ENCODE measurements at places on chromosomes 3 and 15.

DNA sequence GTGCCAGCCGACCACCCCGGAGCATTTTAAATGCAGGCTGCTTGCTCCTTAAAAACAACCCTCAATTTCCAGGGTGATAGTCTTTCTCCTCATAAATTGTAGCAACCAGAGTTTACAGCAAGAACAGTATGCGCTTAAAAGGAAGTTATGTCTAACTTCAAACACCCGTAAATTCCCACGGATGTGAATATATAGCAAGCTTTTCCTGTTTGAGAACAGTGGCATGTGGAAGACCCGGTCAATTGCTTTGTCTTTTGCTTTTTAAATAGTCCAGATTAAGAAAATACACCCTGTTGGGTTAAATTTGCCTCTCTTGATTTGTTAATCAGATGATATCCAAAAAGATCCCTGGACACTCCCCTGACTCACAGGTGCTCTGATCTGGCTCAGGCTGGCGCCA, 20.8 kb downstream of the MRPS25 start:
- no peak for DNase-seq

DNA sequence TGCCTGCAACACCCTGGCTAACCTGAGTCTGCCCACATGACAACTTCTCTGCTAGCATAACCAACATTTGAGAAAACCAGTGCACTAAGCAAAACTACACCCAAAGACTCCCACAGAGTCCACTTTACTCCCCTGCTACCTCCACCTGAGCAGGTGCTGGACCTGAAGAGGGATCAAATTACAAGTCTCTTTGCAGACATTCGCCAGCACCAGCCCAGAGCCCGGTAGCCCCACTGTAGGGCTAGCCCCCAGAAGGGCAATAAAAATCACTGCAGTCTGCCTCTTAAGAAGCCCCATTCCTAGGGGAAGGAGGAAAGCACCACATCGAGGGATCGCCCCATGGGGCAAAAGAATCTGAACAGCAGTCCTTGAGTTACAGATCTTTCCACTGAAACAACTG, 472.2 kb downstream of the GRM7 start:
- no peak for DNase-seq

DNA sequence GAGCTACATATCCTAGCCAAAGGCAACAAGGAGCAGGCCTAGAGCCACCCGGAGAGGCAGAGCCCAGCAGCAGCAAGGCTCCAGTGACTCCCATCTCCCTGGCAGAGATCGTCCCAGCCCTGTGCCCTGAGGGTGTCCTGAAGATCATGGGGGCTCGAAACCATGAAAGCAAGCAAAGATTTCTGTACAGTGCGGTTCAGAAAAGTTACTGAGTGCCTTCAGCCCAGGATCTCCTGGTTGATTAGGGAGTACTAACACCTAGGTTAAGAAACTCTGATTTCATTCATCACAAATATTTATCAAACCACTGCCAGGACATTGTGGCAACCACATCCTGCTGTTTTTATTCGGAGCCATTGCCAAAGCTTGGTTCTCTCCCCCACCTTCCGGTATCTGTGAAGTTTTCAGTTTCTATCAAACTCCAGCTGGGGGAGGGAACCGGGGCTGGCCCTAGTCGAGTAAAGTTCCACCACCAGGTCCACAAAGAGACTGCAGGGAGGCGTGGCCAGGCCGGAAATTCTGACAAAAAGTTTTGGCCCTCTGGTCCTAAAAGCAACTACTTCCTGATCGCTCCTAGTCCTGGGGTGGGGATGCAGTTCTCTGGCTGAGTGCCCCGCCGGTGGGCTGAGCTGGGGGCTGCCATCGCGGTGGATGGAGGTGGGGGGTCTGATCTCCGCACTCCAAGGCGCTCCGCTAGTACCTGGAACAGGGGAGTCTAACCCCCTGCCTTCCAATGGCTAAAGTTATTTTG, 1.2 kb downstream of the RAB43 start:
- DNase-seq = peak; percentile 94

GRCh38 chr3:105837143-105837740, 31.6 kb downstream of the CBLB start:
- DNase-seq = peak; percentile 30

DNA sequence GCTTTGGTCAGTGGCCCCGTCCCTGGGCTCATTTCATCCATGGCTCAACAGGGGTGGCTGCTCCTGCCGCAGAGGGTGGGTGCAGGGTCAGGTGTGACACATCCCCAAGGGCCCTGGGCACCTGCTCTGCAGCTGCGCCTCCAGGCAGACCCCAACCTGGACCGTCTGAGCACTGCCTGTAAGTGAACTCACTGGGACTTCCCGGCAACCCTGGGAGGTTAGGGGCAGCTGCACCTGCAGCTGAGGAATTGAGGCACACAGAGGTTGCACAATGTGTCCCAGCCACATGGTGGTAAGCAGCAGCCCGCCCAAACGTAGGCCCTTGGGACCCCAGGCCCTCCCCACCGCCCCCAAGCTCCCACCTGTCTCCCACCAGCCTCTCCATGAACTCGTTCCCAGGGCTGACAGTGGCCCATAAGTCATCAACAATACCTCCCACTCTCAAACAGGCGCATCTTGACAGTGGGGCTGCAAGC, 55.1 kb downstream of the PLXNA1 start:
- no peak for DNase-seq

DNA sequence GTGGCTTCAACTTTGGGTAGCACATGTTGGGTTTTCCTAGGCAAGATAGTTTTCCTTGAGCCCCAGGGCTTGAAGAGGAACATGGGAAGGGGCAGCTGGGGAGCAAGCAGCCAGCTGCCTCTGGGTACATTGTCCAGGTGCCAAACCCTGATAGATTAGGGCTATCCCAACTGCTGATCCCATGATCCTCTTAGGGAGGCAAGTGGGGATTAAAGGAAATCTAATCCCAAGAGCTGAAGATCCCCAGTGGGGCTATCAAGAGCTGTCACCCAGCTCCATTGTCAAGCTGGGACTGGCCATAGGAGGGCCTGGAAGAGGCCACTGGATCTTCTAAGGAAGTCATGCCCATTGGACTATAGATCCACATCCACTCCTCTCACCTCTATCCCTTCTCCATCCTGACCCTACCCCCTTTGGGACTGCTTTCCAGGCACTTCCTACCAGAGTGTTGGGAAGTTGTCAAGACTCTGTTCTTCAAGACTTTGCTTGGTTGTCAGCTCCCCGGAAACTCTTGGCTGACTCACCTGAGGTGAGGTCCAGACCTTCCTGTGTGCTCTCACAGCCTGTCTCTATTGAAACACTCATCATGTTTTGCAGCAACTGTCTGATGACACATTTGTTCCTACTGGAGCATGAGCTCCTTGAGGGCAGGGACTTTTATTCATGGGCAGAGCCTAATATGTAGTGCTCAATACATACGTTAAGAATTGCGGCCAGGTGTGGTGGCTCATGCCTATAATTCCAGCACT, 5.9 kb downstream of the CAMK2N2 start:
- no peak for DNase-seq
